ENCODE measurements at places on chromosomes 16 and 17.

DNA sequence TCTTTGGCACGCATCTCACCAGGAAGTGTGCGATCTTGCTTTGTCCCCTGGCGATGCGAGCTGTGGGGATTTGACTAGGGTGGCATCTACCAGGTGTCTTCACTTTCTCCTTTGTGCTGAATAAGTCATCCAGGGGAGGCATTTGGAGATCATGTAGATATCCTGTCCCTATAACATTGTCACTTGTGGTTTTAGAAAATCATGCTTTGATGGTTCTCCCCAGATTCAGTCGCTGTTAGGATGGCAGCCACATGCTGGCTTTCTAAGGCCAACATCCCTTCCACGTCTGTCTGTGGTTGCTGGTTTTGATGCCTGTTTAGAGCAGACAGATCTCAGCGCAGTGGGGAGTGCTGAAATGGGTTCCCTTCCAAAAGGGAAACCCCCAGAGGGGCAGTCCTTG lies 2.5 kb downstream of the ADAD2 start:
- no peak for DNase-seq

DNA sequence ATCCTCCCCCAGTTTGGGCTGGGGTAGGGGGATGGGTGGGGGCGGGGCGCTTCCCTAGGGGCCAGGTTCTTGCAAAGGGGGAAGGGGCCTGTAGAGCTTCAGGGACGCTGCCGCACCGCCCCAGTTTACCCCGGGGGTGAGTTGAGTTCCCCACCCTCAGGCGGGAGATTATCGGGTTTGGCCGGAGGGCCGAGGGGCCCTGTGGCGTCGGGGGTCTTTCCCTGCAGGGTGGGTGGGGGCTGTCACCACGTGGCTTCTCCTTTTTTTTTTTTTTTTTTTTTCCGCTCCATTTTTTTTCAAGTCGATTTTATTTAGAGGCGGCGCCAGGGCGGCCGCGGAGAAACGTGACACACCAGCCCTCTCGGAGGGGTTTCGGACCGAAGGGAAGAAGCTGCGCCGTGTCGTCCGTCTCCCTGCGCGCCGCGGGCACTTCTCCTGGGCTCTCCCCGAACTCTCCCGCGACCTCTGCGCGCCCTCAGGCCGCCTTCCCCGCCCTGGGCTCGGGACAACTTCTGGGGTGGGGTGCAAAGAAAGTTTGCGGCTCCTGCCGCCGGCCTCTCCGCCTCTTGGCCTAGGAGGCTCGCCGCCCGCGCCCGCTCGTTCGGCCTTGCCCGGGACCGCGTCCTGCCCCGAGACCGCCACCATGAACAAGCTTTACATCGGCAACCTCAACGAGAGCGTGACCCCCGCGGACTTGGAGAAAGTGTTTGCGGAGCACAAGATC lies at the start of gene IGF2BP1:
Gene IGF2BP1, plus strand, starts transcription at position 283 of the 724 bp plus-strand sequence. Its CDS starts 361 bp downstream, at position 644.
- DNase-seq: peak; percentile 40

GRCh38 chr16:12646098-12646489 lies 157.6 kb downstream of the CPPED1 start:
- no peak for DNase-seq

DNA sequence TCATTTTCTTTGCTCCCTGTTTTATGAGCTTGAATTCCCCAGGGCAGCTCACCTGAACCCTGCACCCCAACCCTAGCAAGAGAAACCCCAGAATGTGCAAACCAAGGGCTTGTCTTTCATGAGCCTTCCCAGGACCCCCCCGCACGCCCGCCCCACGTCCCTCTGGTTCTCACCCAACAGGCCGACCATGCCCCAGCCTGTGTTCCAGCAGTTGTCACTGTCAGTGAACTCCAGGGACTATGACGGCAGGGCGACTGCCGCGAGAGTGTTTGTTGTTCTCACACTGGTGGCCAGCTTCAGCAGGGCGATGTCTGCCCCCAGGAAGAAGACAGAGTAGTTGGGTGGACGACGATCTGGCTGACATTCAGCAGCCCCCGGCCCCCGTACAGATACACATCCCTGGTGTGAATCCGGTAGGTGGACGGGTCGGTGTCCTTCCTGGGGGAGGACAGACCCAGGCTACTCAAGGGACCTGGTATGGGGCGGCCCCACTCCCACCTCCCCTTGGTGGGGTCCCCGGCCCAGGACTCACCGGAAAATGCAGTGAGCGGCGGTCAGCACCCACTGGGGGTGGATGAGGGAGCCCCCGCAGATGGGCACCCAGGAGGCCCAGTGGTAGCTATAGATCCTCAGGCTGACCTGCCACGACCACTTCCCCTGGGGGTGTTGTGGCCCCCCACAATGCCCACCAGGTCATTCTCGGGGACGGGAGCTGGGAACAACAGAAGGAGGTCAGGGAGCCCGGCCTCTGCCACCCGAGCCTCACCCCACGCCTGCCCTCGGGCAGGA lies 20.1 kb downstream of the TPSD1 start:
- no peak for DNase-seq

DNA sequence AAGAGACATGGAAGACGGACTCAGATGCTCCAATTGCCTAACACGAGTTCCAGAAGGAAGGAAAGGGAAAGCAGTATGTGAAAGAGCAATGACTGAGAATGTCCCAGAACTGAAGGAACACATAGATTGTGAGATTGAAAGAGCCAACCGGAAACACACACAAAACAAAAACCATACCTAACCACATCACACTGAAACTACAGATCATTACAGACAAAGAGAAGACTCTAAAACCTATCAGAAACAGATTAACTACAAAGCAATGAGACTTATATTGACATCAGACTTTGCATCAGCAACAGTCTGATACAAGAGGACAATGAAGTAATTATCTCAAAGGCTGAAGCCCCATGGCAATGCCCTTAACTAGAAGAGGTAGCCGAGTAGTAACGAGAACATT lies 45.6 kb upstream of the CLEC18B start:
- DNase-seq: no peak
